ENCODE measurements at places on chromosomes 4 and X.

GRCh38 chr4:29717287-29718057 lies 1002.7 kb upstream of the PCDH7 start:
- DNase-seq = peak; percentile 66

GRCh38 chr4:184628103-184628502 lies 21.1 kb downstream of the CASP3 start:
- DNase-seq = no peak

GRCh38 chrX:72029483-72030411 lies 102.0 kb downstream of the RTL5 start:
- DNase-seq = peak; percentile 84

GRCh38 chr4:70818173-70818855 lies 21.4 kb downstream of the GRSF1 start:
- DNase-seq = no peak

DNA sequence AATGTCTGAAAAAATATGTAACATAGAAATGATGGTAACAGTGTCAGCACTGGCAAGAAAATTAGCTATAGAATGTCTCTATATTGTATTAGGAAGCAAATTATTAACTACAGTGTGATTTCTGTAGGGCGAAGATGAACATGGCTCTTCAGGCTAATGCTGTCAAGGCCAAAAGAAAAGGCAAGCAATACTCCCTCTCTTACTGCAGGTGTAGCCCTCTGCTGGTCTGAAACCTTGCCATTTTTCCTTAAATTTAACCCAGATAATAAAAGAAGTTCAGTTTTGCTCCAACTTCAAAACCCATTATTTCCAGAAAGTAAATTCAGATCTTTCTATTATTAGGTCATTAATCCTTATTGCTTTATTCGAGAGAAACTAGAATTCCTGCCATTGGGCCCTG lies 215.9 kb downstream of the LRBA start:
- no peak for DNase-seq

DNA sequence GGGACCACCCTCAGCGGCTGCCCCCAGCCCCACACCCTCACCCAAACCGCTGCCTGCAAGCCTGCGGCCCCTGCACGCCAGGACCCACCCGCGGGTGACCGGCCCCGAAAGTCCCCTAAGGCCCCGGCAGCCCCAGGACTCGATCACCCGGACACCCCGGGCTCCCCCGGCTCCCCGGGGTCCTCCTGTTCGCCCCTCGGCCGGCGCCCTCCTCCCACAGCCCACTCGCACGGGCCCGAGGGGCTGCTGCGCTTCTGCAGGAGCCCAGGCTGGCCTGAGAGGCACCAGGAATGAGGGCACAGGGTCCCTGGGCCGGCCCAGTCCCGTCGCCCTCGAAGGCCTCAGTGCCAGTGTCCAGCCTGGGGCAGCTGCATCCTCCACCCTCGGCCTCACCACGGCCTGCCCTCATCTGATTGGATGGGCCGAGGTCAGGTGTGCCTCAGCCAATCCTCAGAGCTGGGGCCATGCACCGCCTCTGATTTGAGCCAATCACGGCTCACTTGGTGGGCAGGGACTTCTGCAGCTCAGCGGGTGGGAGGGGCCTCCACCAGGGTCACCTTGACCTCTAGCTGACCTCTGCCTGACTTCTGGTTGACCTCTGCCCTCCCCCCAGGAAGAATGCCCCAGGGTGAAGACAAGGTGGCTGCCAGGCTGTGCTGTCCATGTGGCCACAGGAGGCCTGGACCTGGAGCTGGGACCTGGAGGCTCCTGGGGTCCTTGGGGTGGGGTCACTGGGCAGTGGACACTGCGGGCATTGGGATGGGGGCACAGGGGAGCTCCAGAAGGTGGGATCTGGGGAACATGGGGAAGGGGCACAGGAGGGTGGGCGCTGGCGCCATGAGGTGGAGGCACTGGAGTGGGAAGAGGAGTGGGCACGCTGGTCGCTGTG lies 97.6 kb upstream of the NKX1-1 start:
- peak; percentile 7 for DNase-seq

DNA sequence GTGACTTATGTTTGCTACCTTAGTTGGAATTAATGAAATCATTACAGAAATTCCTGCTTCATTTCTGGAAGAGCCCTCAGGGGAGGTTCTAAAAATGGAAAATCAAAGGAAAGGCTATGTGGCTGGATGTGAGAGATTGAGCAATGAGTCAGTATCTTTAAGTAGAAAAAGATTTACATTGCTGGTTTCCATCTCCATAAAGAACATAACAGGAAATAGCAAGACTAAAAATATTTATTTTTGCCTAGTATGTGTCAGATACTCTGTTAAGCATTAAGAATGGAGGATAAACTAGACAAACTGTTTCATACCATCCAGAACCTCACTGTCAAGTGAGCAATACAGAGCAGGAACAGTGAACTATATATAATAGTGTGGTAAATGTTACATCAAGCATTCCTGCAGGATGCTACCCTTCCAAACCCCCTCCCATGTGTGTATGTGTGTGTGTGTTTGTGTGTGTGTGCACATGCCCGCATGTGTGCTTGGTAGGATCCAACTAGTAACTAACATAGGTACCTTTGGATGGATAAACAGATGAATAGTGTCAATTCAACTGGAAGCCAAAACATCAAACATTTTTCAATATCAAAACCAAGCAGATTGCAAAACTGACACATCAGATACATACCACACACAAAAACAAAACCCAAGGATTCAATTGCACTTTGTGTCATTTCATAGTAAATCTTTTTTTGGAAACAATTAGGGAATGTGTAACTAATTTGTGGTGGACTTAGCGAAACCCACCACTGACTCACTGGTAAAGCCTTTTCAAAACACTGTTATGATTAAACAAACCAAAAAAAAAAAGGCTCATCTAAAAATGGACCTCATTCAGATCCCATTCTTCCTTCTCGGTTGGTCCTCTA lies 223.4 kb downstream of the SHROOM3 start:
- peak; percentile 83 for DNase-seq

Measured in SJCRH30 (cell line).